Stimulated activated CD4-positive, alpha-beta T cell treated with anti-CD3 and anti-CD28 coated beads, Interleukin-15, amount 100 ng/mL, for 48 hours (primary cell): ENCODE measurements at places on chromosomes 12 and 14.
A peak's percentile ranks its signal among the peaks of the same experiment; 100 is the strongest.

GRCh38 chr12:106147956-106148355 is 9.2 kb upstream of the NUAK1 start:
- DNase-seq, result no peak

- DNase-seq, result no peak
Observed at GRCh38 chr12:27553941-27554340, 29.9 kb downstream of the PPFIBP1 start.

DNA sequence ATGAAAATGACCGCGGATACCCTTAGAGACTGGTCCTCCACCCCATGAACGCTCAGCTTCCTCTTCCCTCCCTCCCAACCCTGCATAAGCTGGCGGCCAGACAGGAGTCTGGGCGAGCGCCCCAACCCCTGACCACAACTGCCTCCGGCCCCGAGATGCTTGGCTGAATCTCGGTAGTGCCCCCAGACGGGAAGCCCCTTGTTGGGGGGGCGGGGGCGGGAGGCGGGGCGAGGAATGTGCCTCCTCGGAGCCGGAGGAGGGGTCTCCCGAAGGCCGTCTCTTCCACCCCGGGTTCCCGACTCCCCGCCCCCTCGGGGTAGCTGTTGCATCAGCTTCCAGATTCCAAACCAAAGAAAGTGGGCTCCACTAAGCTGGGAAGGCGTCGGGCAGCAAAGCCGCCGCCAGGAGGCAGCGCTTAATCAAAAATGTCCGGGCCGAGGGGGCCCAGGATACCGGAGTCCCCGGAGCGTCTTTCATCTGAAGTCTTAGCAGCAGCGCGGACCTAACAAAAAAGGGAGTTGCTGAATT is 7.1 kb upstream of the MRPL52 start:
- peak; percentile 36 for DNase-seq

DNA sequence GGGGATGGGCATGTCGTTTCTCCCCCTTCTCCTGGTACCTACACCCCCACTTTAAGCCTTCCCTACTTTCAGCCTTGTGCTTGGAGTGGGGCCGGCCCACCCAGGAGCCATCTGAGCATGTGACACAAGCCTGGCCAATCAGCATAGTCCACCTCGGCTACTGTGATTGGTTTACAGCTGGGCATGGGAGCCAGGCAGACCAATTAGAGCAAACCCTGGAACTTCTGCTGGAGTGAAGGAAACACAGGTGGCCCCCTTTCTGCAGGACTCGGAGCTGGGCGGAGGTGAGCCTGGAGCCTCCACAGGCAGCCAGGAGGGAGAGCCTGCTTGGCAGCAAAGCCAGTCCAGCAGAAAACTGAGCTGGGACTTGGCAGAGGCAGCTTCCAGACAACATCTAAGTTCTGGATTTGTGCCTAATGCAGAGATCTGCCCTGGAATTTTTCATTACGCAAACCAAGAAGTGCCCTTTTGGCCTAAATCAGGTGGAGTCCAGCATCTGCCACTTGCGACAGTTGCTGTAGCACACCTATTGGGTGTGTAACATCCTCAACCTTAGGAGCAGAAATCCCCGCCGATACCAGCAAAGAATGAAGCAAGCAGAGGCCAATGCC is 59.5 kb downstream of the SCARB1 start:
- no peak for DNase-seq

DNA sequence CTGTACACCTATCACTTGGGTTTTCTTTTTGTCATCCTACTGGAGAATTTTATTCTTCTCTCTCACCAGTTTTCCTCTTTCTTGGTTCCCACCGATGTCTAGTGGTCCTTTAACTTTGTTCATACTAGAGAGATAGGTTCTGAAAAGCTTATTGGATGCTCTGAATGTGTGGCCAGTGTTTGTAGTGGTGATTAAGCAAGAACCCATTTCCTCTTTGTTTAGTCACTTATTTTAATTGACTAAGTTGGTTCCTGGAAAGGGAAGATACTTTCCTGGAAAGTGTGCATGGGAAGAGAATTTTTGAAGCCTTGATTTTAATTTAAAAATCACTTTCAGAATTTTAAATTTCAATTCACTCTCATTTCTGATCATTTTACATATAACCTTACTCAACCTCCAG is 127.2 kb downstream of the OTOGL start:
- no peak for DNase-seq

GRCh38 chr12:10749700-10750384 is 26.7 kb upstream of the YBX3 start:
- peak; percentile 53 for DNase-seq

GRCh38 chr14:65321370-65321875 is 91.1 kb upstream of the FUT8 start:
- DNase-seq, result no peak

DNA sequence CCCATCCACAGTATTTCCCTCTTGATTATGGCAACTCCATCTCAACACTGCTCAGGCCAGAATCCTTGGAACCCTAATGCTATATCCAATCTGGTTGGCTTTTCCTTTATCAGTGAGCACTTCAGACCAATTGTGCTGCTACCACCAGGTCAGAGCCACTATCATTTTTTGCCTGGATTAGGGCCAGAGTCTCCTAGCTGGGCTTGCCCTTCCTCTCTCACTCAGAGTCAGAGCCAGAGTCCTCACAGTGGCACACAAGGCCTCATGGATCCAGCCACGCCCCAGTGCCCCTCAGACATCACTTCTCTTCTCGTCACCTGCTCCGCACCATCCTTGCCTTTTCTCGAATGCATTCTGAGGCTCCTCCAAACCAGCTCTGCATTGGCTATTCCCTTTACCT is 211.1 kb downstream of the ANO6 start:
- DNase-seq, result no peak

- DNase-seq, result no peak
Observed at GRCh38 chr14:36662543-36663403, 1.1 kb downstream of the PAX9 start.

- DNase-seq, result no peak
Observed at GRCh38 chr12:944211-944610, 5.3 kb downstream of the RAD52 start.

DNA sequence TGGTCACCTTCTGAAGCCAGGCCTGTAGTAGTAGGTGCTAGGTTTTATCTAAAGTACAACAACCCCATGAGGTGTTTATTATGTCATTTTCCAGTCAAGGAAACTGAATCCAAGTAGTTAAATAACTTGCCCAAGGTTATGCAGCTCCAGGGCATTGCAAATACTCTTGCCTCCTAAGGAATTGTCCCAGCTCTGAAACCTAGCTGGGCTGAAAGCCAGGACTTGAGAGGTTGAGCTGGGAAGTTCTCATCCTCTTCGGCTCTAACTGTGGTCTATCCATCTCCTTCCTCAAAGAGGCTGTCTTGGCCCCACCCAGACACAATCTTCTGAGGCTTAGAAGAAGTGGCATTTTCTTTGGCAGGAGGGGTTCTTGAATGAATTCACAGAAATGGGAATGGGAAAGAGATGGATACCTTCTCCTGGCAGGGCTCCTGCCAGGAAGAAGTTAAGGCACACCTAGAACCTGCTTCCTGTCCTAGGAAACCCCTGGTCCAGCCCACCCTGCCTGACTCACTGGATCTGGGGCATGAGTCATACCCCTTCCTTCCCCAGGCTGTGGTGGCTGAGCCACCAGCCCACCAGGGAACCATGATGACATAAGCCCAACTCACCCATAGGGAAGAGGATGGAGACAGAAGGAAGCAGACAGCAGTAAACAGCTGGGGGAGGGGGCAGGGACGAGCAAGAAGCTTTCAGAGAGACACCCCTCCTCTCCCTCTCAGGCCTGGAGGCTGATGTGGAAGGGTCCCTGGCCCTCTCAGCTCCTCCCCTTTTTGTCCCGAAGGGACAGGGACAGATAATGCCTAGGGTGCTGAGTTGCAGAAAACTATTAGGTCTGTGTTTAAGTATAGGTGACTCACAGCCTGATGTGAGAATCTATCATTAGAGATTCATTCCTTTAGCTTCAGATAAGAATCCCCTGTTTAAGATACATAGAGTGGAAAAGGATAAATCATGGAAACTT is 2.1 kb upstream of the PLEK2 start:
- DNase-seq, result no peak

DNA sequence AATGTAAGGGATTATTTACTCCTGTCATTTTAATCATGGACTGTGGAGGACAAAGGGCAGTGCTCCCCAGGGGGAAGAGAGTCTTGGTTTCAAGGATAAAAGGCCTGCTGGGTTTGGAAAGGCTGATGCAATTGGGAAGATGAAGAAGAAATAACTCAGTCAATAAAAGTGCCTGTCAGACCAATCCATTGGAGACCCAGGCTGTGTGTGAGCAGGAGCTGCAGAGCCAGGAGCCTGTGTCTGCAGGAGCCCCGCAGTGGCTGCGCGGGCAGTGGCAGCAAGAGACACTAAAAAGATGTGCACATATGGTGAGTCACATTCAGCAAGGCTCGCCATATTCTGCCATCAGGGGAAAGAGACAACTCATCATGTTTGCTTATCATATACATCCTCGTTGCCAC is 90.4 kb downstream of the CRACR2A start:
- DNase-seq, result no peak

DNA sequence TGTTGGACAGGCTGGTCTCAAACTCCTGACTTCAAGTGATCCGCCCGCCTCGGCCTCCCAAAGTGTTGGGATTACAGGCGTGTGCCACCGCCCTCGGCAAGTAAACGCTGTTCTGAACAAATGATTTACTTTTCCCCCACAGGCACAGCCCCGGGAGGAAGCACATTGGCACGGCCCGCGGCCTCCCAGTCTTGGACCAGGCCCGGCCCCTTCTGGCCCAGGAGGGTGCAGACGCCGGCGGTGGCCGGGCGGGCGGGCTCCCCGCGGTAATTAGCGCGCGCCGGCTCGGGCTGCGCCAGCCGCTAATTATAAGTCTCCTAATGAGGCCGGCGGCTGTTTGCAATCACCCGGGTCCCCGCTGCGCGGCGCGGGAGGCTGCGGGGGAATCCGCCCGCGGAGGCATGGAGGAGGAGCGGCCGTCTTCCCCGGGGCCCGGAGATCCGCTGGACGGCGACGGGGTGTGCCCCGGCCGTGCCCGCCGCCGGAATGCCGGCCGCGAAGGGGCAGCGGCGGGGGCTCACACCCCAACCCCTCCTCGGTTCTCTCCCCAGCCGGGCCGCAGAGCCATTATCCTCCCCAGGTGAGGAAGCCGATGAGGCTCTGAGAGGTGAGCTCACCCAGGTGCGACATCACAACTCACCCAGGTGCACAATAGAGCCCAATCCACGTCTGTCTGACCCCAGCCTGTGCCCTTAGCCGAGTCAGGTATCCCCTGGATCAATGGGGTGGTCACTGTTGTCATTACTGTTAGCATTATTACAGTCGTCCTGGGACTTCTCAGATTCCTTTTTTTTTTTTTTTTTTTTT is 3.3 kb upstream of the POP5 start:
- no peak for DNase-seq

DNA sequence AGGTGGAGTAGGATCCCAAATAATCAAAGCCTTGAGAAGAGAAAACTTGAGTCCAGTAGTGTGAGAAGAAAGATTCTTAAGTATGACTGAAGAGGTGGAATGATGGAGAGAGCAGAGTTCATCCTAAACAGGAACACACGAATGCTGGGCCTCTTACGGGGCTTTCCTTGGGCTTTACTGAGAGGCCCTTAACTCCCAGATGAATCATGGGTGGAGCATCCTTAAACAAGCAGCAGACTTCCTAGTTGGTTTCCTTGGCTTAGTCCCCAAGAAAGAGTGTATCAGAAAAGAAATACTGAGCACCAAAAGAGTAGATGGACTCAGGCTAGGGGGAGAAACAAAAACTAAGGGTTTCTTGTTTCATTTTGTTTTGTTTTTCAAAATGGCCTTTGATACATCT is 132.5 kb downstream of the GPR135 start:
- DNase-seq, result no peak

- no peak for DNase-seq
Observed at GRCh38 chr14:73188501-73188911, 48.8 kb upstream of the PAPLN start.

GRCh38 chr12:68416826-68417225 is 84.7 kb upstream of the MDM1 start:
- no peak for DNase-seq
